ENCODE measurements at places on chromosomes 16 and 17.

DNA sequence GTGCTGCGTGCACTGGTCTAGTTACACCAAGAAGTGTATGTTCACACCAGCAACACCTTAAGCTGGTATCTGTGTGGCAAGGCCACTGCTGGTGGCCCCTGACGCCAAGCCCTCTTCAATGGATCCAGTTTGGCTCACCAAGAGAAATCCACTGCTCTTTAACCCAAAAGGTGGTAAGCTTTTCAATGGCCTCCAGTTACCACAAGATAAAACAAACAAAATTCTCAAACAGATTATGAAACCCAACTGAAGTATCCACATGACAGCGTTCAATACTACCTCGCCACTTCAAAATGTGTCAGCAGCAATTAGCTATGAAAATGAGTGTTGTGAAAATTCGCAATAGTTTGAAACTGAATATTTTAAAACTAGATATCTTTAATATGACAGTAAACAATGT lies 96.5 kb upstream of the AKTIP start:
- DNase-seq: no peak

- DNase-seq: no peak
These were observed 201.9 kb upstream of the CDH11 start for GRCh38 chr16:65323655-65324237.

DNA sequence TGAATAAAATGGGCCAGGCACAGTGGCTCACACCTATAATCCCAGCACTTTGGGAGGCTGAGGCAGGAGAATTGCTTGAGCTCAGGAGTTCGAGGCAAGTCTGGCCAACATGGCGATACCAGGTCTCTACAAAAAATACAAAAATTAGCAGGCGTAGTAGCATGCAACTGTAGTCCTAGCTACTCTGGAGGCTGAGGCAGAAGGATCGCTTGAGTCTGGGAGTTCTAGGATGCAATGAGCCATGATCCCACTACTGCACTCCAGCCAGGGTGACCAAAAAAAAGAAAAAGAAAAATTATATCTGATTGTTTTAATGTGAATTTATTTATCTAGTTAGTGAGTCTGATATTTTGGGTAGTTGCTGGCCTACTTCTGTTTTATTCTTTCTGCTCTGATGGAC lies 7.0 kb downstream of the IL34 start:
- no peak for DNase-seq

DNA sequence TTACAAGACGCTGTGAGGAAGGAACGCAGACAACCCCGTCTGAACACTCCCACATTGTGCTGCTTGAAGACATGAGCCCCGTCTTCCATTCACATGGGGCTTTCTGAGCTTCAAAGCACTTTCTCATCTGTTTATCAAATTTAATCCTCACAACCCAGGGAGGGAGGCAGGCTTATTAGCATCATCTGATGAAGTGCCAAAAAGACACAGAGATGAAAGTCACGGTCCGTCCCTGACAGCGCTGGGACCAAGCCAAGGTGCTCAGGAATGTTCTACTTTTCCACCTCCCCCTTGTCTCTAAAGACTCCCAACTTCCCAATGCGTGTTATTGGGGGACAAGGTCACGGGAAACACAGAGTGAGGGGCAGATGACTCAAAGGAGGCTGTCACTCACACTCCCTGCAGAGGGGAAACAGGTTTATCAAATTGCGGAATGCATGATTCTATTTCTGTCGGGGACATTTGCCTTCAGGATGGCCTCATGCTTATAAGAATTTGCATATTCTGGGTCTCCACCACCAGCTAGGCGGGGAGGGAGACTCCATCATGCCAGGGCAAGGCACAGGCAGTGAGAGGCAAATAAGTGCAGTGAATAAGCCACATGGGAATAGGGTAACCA lies 10.7 kb downstream of the XYLT1 start:
- DNase-seq: no peak

DNA sequence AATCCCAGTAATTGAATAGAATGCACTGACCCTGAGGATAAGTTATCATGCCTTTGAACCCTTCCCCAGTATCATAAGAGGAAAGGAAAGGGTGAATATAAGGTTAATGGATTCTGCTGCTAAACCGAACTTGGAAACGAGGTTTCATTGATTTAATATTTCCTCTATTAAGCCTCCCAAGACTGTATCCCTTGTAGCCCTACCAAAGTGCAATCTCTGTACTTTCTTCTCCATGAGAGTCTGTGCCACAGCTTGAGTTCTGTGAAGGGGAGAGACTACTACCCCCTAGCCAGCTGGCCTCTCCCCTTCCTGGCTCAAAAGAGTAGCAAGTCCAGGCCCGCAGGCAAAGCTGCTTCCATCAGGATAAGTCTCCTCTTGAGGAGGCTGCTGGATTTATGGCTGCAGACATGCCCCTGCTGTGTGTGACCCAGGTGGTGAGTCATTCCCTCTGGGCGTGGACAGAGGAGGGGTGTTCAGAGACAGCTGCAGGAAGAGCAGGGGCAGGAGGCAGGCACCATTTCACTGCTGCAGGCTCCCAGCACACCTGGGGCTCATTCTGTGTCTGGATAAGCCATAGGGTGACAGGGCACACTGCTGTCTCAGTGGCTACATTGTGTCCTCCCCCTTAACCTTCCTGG lies 58.4 kb downstream of the TOM1L2 start:
- DNase-seq: peak; percentile 86

DNA sequence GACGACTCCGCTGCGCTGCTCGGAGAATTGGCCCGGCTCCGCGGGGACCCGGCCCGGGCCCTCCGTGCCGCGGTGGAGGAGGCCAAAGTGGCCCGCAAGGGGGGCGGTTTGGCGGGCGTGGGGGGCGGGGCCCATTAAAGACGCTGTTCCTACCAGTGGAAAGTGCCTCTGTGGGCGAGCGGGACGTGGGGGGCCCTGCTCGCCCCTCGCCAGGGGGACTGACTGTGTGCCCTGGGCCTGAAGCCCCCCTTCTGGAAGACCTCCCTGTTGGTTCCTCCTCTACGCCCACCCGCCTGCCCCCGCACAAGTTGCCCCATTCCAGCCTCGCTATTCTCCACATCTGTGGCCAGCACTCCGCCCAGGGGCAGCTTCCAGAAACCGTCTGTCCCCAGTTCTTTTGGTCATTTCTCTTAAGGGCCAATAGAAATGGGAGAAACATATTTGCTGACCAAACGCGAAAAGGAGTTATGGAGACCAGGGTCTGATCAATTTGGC lies 1.9 kb upstream of the FGF11 start:
- no peak for DNase-seq

- DNase-seq: no peak
These were observed 2.1 kb downstream of the FOXF1 start for GRCh38 chr16:86512301-86512859.

- no peak for DNase-seq
These were observed 26.2 kb upstream of the FOXK2 start for GRCh38 chr17:82493226-82493781.

DNA sequence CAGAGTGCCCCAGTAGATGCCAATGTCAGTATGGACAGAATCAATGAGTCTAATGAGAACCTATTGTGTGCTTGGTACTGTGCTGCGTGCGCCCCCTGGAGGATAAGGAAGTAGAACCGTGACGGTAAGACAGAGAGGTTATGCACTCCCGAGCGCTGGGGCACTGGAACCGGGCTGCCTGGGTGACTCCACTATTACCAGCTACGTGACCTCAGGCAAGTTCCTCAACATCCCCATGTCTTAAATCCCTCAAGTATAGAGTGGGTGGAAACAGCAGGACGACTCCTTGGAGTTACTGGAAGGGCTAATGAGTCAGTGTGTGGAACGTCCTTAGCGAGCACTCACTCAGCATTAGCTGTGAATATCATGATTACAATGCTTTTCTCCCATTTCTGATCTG lies 16.2 kb downstream of the CHST4 start:
- no peak for DNase-seq

GRCh38 chr17:41772586-41773189 lies 13.8 kb downstream of the JUP start:
- no peak for DNase-seq

DNA sequence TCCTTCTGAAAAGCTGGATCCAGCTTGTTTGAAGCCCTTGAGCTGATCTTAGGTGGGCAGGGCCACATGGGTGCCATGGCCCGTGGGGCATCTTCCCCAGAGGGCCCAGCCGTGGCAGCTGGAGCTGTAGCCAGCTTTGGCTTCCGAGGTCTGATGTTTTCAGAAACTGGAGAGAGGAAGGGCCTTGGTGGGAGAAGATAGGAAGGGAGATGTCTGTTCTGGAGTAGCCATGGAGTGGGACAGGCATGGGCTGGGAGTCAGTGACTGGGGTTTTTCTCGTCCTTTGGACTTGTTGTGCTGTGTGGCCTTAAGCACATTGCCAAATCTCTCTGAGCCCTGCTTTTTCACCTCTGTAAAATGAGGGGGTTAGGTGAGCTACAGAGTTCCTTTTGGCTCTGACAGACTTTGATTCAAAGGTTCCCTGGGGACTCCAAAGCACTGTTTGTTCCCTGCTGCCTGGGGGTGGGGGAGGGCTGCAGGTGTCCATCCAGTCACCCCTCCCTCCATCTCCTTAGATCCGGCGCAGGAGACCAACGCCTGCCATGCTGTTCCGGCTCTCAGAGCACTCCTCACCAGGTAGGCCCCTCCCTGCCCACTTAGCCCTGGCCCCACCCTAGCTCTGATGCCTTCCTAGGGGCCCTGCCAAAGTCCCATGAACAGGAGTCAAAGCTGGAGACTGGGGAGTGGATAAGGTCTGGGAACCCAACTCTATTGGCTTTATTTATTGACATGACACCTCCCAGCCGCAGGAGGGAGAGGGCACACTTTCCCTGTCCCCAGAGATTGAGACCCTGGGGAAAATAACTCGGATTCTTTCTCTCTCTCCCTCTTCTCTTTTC lies 2.1 kb downstream of the PPP1R1B start:
- no peak for DNase-seq

DNA sequence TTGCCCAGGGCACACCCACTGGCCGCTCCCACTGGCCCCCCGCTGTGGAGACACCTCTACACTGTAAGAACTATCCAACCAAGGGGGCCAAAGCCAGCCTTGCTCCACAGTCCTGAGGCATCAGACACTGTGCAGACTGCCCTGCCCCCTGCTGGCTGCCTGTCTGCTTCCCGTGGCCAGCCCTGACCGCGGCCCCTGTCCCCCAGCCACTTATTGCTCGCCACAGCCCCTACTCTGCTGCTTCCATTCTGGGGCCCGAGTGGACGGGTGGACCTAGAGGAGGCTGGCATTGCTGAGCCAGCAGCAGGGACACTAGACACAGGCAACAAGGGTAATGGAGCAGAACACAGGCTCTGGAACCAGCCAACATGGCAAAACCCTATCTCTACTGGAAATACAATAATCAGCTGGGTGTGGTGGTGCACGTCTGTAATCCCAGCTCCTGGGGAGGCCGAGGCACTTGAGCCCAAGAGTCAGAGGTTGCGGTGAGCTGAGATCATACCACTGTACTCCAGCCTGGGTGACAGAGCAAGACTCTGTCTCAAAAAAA lies 19.7 kb upstream of the LRRC37A3 start:
- DNase-seq: no peak

DNA sequence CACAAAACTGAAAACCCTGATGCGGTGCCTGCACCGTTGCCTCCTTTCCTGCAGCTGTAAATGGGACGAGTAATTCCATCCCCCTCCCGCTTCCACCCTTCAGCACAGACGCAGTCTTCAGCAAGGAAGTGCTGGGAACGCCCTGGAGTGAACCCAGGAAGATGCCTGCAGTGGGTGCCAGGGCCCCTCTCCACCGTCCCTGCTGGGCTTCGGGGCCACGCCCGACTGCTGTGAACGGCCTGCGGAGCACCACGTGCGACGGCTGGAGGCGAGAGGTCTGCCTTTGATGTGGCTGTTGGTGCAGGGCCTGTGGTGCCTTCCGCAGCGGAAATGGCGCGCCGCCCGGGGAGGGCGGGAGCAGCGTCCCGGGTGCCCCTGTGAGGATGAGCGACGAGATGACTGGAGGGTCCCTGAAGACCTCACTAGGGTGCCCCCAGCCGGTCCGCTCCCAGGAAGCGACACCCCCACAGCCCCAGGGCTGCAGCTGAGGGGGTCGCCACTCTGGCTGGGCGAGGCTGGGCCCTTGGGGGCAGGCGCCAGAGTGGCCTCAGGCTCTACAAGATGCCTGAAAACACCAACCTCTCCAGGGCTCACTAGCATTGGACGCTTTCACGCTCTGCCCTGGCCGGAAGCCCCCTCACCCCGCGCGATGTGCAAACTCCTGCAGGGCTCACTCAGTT lies 749 bp upstream of the MC1R start:
- peak; percentile 90 for DNase-seq

GRCh38 chr16:56115817-56116576 lies 75.3 kb upstream of the GNAO1 start:
- no peak for DNase-seq

DNA sequence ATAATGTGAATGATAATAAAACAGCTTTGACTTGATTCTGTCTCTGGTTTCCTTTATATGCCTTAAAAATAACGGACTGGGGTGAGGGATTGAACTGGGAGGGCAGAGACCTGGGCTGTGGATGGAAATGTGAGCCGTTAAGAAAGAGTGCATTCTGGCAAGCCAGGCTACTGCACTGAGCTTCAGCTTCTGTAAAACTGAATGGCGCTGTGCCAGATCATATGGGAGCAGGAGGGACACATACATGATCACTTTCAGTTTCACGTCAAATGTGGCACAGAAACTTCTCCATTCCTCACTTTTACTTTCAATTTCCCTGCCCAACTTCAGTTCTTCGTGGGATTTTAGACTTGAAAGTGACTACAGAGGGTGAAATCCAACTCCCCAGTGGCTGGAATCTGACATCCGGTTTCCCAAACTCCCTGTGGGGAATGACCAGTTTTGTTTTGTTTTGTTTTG lies 1.1 kb downstream of the MT2A start:
- DNase-seq: peak; percentile 45

GRCh38 chr16:27447301-27447700 lies 45.3 kb downstream of the IL21R start:
- no peak for DNase-seq

- DNase-seq: no peak
These were observed 266.0 kb downstream of the ENGASE start for GRCh38 chr17:79340333-79341221.

- no peak for DNase-seq
These were observed 588 bp downstream of the METTL16 start for GRCh38 chr17:2511138-2511461.

- DNase-seq: no peak
These were observed 6.1 kb downstream of the PRSS36 start for GRCh38 chr16:31143694-31144148.

- no peak for DNase-seq
These were observed 47.7 kb upstream of the DOC2B start for GRCh38 chr17:228951-229708.

DNA sequence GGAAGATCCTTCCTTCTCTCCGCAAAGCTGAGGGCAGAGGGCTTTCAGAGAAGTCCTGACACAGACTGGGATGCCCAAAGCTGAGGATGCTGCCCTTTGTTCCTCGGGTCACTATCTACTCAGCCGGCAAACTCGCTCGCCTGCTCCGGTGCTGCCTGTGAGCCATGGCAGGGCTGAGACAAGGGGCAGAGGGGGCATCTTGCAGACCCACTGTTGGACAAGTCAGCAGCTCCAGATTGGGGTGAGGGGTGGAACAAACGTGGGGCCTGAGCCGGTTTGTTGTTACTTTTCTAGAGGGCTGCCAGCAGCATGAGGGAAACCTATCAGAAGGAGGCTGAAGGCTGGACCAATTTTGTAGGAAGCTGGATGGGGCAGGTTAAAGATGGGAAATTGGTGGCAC lies 47.1 kb upstream of the PIK3R6 start:
- DNase-seq: no peak

Measured in SW 1271 (cell line).